ENCODE measurements at places on chromosomes 6 and 20. TPM values are rescaled to one million over a fixed set of nuclear protein-coding genes. Genes with fewer than 3 reads are reported as not detected.
A peak's percentile ranks its signal among the peaks of the same experiment; 100 is the strongest.

OXT gene
- 1.4 TPM for total RNA-seq

MCHR2 gene
- total RNA-seq: not detected

PLA2G7 gene
- total RNA-seq: 0.63 TPM

NEDD9 gene
- 50.9 TPM for total RNA-seq

NNAT gene
- not detected for total RNA-seq

SSTR4 gene
- not detected for total RNA-seq

PRND gene
- total RNA-seq: not detected

COL9A3 gene
- 98.6 TPM for total RNA-seq

SPDEF gene
- not detected for total RNA-seq

DNA sequence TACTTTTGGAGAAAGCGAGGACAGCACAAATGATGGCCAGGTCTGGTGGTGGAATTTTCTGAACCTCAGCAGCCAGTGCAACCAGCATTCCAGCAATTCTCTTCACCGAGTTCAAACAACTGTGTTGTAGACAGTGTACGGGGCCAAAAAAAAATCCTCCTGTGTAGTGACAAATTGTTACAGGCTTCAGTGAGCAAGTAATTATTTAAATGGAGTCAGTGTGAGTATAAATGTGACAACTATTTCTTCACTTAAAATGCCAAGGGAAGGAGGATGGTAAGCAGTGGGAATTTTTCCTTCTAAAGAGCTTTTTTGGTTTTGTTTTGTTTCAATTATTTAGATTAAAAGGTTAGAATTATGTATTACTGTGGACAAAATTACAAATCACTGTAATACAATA, 154.1 kb downstream of the TMEM242 start:
- H3K27me3 ChIP-seq: no peaks in the 10 kb centered on the region
- peaks cover 77% of the 10 kb centered on the region for H3K36me3 ChIP-seq
- no peaks in the 10 kb centered on the region for H3K4me1 ChIP-seq
- DNase-seq: no peak

- H3K36me3 ChIP-seq: peaks cover 8% of the 10 kb centered on the region
- H3K4me3 ChIP-seq: peak overlapping the region; percentile 19
Measured at GRCh38 chr6:14128746-14129145, 11.2 kb downstream of the CD83 start.

- H3K4me3 ChIP-seq: no peak overlapping the region
- H3K27me3 ChIP-seq: no peaks in the 10 kb centered on the region
- DNase-seq: no peak
- no peak overlapping the region for H3K27ac ChIP-seq
- no peaks in the 10 kb centered on the region for H3K36me3 ChIP-seq
Measured at GRCh38 chr6:123712831-123713230, 76.1 kb upstream of the TRDN start.

- no peak for DNase-seq
- H3K27me3 ChIP-seq: no peaks in the 10 kb centered on the region
- peaks cover 10% of the 10 kb centered on the region for H3K36me3 ChIP-seq
- no peak overlapping the region for H3K4me3 ChIP-seq
- H3K27ac ChIP-seq: no peak overlapping the region
- peaks cover 2% of the 10 kb centered on the region for H3K4me1 ChIP-seq
Measured at GRCh38 chr20:2475850-2476741, 5.5 kb upstream of the SNRPB start.

DNA sequence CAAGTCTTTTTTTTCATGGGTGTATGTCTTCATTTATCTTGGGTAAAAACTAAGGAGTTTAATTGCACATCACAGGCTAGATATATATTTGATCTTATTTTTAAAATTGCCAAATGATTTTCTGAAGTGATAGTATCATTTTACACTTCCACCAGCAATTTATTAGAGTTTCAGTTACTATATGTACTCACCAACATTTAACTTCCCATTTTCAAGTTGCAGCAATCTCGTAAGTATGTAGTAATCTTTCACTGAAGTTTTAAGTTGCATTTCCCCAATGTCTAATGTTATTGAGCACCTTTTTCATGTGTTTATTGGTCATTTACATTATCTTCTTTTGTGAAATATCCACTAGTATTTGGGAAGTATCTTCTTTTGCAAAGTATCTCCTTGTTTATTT, 277.4 kb upstream of the CNR1 start:
- no peak overlapping the region for H3K27ac ChIP-seq
- H3K36me3 ChIP-seq: no peaks in the 10 kb centered on the region
- no peaks in the 10 kb centered on the region for H3K4me1 ChIP-seq
- no peaks in the 10 kb centered on the region for H3K27me3 ChIP-seq

- H3K36me3 ChIP-seq: no peaks in the 10 kb centered on the region
- DNase-seq: peak; percentile 11
- H3K4me1 ChIP-seq: no peaks in the 10 kb centered on the region
- H3K27me3 ChIP-seq: no peaks in the 10 kb centered on the region
Measured at GRCh38 chr20:56247954-56248782, at the start of gene MC3R. Gene MC3R, plus strand, starts transcription at chr20:56248732. Its CDS starts 112 bp downstream, at chr20:56248844.

GRCh38 chr6:89670935-89671565, 32.5 kb upstream of the LYRM2 start:
- DNase-seq: no peak
- H3K27me3 ChIP-seq: no peaks in the 10 kb centered on the region
- H3K4me3 ChIP-seq: no peak overlapping the region
- H3K27ac ChIP-seq: no peak overlapping the region
- no peaks in the 10 kb centered on the region for H3K4me1 ChIP-seq

- no peak overlapping the region for H3K27ac ChIP-seq
- H3K36me3 ChIP-seq: no peaks in the 10 kb centered on the region
- H3K4me1 ChIP-seq: peaks cover 17% of the 10 kb centered on the region
Measured at GRCh38 chr6:42136508-42137193, 5.8 kb downstream of the C6orf132 start.

DNA sequence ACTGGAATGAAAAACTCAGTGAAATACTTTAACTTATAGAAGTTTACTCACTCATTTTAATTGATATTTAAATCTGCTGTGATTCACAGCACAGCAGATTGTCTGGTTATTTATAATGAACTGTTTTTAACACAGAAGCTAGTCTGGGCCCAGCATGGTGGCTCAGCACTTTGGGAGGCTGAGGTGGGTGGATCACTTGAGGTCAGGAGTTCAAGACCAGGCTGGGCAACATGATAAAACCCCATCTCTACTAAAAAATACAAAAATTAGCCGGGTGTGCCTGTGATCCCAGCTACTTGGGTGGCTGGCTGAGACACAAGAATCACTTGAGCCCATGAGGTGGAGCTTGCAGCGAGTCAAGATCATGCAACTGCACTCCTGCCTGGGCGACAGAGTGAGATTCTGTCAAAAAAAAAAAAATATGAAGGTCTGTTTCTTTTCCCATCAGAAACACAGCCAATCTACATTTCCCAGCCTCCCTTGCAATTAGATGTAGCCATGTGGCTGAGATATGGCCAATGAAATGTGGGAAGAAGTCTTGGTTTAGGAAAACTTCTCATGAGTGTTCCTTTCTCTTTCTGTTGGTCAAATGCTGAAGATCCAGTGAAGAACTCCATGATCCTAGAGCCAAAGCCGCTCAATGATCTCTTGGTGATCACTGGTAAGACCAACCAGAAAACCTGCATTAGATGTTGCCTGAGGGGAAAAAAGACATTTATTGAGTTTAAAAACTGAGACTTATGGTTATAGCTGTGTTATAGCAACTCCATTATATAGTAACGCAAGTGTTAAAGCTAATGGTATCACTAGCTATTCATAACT, 31.3 kb upstream of the BTN3A2 start:
- no peaks in the 10 kb centered on the region for H3K36me3 ChIP-seq
- peaks cover 30% of the 10 kb centered on the region for H3K4me1 ChIP-seq
- H3K27ac ChIP-seq: no peak overlapping the region
- DNase-seq: no peak

- no peak overlapping the region for H3K27ac ChIP-seq
- DNase-seq: no peak
- H3K4me3 ChIP-seq: no peak overlapping the region
Measured at GRCh38 chr6:95501032-95501904, 76.1 kb upstream of the MANEA start.

DNA sequence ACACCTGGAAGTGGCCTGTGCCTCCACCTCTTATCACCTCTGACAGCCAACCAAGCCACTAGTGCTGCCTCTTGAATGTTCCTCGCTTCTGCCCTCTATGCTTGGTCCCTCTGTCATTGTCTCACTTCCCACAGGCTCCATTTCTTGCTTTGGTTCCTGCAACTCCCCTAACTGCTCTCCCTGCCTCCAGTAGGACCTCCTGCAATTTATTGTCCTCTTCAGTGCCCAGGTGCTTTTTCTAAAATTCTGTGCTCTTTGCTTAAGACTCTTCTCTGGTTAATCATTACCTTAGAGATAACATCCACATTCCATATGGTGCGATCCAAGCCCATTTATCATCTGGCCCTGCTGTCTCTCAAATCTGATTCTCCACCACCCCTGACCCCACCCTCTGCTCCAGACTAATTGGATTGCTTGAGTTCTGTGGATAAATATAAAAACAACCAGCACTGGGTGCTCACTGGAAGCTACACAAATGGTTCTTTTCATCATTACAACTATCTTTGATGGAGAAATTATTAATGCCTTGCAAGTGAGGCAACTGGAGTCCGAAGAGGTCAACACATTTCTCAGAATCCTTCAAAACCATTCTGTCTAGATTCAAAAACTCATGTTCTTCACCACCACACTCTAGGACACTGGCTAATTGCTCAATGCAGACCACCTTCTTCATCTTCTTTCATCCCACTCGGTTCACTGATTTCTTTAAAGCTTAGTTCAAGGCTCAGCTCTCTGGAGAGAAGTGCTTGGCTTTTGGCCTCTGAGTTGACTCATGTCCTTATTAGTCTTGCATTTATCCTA, 47.2 kb downstream of the FOXA2 start:
- H3K4me1 ChIP-seq: no peaks in the 10 kb centered on the region
- H3K27ac ChIP-seq: no peak overlapping the region
- H3K36me3 ChIP-seq: no peaks in the 10 kb centered on the region
- H3K27me3 ChIP-seq: no peaks in the 10 kb centered on the region

GRCh38 chr6:69617163-69617562, 179.6 kb downstream of the LMBRD1 start:
- no peak for DNase-seq
- H3K36me3 ChIP-seq: no peaks in the 10 kb centered on the region
- no peak overlapping the region for H3K4me3 ChIP-seq
- no peaks in the 10 kb centered on the region for H3K4me1 ChIP-seq
- no peaks in the 10 kb centered on the region for H3K27me3 ChIP-seq
- no peak overlapping the region for H3K27ac ChIP-seq

- no peak for DNase-seq
- no peaks in the 10 kb centered on the region for H3K27me3 ChIP-seq
- H3K4me1 ChIP-seq: no peaks in the 10 kb centered on the region
- H3K36me3 ChIP-seq: no peaks in the 10 kb centered on the region
- H3K4me3 ChIP-seq: no peak overlapping the region
Measured at GRCh38 chr6:84522135-84522549, 242.3 kb downstream of the TBX18 start.

- no peaks in the 10 kb centered on the region for H3K36me3 ChIP-seq
- H3K27ac ChIP-seq: no peak overlapping the region
- no peaks in the 10 kb centered on the region for H3K4me1 ChIP-seq
- DNase-seq: no peak
Measured at GRCh38 chr6:136982928-136983327, 60.8 kb downstream of the SLC35D3 start.

GRCh38 chr20:40955326-40955725, 73.3 kb upstream of the TOP1 start:
- H3K4me1 ChIP-seq: peaks cover 6% of the 10 kb centered on the region
- H3K4me3 ChIP-seq: no peak overlapping the region
- no peak for DNase-seq
- no peak overlapping the region for H3K27ac ChIP-seq
- no peaks in the 10 kb centered on the region for H3K27me3 ChIP-seq

- no peaks in the 10 kb centered on the region for H3K27me3 ChIP-seq
- H3K4me3 ChIP-seq: no peak overlapping the region
- no peaks in the 10 kb centered on the region for H3K36me3 ChIP-seq
- peaks cover 3% of the 10 kb centered on the region for H3K4me1 ChIP-seq
- DNase-seq: no peak
Measured at GRCh38 chr20:46990017-46990595, 95.5 kb downstream of the EYA2 start.

- no peaks in the 10 kb centered on the region for H3K27me3 ChIP-seq
- no peak overlapping the region for H3K4me3 ChIP-seq
- no peaks in the 10 kb centered on the region for H3K4me1 ChIP-seq
- DNase-seq: no peak
Measured at GRCh38 chr20:60528141-60528540, 569.9 kb downstream of the CDH26 start.

GRCh38 chr6:38234934-38235682, 404.6 kb downstream of the BTBD9 start:
- no peaks in the 10 kb centered on the region for H3K36me3 ChIP-seq
- H3K4me3 ChIP-seq: no peak overlapping the region
- peaks cover 12% of the 10 kb centered on the region for H3K4me1 ChIP-seq
- no peak for DNase-seq
- no peak overlapping the region for H3K27ac ChIP-seq
- H3K27me3 ChIP-seq: no peaks in the 10 kb centered on the region

GRCh38 chr6:137013031-137013430, 31.7 kb downstream of the IL20RA start:
- peaks cover 16% of the 10 kb centered on the region for H3K27me3 ChIP-seq
- no peaks in the 10 kb centered on the region for H3K36me3 ChIP-seq
- H3K4me1 ChIP-seq: no peaks in the 10 kb centered on the region
- no peak overlapping the region for H3K27ac ChIP-seq

GRCh38 chr6:121485359-121485811, 49.9 kb downstream of the GJA1 start:
- H3K4me1 ChIP-seq: no peaks in the 10 kb centered on the region
- DNase-seq: no peak
- no peak overlapping the region for H3K27ac ChIP-seq
- H3K36me3 ChIP-seq: no peaks in the 10 kb centered on the region
- H3K4me3 ChIP-seq: no peak overlapping the region
